ENCODE measurements at places on chromosomes 6 and 20.

DNA sequence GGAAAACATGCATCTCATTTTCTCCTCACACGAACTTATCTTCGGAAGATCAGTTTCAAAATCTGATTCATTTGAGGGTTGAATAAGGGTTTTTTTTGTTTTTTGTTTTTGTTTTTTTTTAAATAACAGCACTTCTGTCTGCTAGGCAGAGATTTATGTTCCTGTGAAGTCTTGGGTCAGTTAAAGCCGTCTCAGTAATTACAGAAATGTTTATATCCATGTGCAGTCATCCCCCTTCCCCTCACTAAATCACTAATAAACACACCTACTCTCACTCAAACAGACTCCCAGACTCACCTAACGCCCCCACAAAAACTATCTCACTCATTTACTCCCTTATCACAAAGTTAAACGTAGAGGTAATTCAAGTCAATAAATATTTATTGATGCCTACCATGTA lies 214.2 kb upstream of the SUPT3H start:
- no peak for DNase-seq

DNA sequence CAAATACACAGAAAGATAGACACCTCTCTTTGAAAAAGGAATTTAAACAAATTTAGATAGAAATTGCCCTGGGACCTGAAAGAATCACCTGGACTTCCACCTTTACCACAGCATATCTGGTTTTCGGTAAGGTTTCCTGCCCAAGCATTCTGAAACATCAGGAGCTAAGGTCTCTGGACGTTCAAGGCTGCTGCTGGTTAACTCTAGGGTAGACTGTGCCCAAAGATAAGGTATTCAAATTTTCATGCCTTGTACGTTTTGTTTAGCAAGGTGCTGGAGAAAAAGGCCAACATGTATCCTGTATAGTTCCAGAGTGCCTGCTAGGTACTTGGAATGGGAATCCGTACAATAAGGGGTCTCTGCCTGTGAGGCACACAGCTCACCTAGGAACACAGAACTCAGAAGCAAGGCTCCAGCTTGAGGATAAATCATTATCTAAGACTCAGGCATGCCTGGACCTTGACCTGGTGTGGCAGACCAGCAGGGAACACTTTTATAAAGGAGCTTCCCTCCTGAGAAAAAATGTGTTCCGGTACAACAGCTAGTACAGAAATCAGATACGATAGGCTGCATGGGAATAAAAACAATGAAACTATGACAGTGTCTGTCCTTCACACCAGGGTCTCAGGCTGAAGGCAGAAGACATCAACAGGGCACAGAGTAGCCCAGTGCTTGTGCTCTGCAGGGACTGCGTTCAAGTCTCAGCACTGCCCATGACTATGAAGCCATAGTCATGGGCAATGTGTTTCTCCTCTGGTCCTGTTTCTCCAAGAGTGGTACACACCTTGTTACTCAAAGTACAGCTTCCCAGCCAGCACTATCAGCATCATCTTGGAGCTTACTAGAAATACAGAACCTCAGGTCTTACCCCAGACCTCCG lies 70.4 kb downstream of the METTL24 start:
- DNase-seq, result no peak

- DNase-seq, result no peak
Measured at GRCh38 chr20:2131366-2131765, 29.7 kb downstream of the STK35 start.

DNA sequence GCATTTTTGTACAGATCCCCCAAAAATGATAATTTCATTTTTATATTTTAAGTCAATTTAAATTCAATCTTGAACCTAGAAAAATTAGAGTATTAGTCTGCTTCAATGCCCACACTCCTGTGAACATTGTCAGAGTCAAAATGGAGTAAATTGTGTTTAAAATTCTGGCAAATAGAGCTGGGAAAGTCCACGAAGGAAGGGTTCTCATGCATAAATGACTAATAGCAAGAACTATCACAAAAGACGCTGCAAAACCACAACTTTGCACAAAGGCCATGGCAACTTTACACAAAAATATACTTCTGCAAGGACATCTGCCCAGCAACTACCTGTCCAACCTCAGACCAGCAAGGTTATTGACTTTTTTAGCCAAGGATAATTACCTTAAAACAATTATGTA lies 203.2 kb upstream of the SMLR1 start:
- DNase-seq, result no peak

DNA sequence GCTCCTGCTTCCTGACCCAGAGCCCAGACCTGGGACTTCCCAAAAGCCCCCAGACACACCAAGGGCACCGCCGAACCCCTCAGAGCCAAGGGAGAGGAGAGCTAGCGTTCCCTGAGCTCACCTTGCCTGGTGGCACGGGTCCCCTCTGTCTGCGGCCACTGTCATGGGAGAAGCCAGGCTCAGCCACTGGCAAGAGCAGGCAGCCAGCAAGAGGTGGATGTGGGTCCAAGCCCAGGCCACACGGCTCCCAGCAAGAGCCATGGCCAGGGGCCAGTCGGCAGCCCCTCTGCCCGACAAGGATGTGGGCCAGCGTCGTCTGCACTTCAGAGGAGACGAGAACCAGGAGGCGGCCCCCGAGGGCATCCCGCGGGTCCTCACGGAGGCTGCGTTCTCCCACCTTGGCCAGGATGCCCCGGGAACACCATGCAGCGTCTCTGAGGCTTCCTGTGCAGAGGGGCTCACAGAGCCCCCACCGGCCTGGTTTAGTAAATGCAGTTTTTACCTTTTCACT lies 2.2 kb upstream of the PPDPF start:
- DNase-seq, result no peak

DNA sequence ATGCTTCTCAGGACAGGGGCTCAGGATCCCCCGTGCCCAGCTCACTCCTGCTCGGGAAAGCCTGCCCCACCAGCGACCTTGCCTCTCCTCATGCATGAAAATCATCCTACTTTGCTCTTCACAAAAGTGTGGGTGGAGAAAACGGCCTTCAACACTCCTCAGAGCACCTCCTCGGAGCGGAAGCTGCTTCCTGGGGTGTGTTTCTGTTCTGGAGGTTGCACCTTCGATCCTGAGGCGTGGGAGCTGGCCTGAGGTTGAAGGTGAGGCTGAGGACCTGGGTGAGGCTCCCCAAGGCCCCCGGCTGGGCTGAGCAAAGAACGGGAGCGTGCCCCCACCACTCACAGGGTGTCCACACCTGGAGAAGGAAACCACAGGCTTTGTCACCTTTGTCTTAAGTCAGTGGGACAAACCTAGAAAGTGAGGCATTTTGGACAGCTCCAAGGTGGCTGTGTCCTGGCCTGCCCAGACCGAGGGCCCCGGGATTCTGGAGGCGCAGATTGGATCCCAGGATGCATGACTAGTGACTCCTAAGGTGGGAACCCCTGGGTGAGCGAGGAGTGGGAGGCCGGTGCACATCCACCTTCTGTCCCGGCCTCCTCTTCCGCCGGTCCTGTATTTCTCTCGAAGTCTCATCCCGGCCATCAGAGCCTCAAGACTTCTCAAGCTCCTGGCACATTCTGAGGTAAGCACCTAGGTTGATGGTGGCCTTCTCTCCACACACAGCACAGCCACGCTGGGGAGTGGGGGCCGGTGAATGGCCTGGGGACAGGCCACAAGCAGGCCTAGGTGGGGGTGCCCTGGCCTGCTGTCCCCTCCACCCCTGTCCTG lies 104.7 kb downstream of the TMEM242 start:
- DNase-seq, result no peak

DNA sequence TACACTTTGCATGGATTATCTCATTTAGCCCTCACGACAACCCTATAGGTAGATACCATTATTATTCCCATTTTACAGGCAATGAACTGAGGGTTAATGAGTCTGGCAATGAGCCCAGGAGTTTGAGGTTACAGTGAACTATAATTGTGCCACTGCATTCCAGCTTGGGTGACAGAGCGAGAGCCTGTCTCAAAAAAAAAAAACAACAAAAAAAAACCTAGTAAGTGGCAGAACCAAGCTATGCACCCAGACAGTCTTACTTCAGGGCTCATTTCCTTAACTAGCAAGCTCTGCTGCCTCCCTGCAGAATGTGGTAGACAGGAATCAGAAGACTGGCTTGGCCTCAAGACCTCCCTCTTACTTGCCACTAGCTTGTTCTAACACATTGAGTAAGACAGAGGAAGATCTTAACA lies 71.9 kb upstream of the RREB1 start:
- no peak for DNase-seq

DNA sequence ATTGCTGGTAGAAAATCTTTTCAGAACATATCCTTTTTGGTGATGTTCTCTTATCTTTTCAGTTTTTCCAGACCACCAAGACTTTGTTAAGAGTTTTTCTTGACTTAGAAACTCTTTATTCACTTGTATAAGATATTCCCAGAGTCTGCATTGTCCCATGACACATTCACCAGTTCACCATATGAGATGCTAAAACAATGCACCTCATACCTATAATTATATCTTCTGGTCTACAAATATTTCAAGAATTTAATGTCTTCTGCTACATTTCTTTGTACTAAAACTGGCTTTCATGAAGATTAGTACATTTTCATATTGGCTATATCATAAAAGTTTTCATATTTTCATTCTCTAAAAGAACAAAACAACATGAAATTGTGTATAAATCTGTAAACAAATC lies 111.3 kb downstream of the ADGRG6 start:
- DNase-seq, result no peak

- DNase-seq, result no peak
Measured at GRCh38 chr20:9514072-9514460, 324 bp upstream of the LAMP5 start.

- DNase-seq, result no peak
Measured at GRCh38 chr6:99305021-99305554, 44.4 kb downstream of the FAXC start.

DNA sequence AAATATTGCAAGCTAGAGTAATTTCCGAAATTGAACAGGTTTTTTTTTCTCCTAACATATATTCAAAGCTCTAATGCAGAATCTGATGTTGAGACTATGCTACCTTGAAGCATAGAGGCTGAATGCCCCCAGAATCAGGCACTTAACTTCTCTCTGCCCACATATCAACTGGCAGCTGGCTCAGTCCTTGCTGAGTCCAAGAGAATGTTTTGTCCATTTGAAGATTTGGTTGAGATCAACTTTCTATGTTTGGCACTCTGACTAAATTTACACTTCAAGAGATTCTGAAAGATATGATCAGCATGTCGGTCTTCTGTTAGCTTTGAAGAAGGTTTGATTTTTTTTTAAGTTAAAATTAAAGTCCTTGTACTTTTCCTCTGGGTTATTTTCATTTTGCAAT lies 1298.1 kb downstream of the EPHA7 start:
- DNase-seq, result no peak

- no peak for DNase-seq
Measured at GRCh38 chr20:41034239-41034638, 5.6 kb downstream of the TOP1 start.
